ENCODE measurements at places on chromosomes 1 and 21. TPM values are rescaled to one million over a fixed set of nuclear protein-coding genes. Genes with fewer than 3 reads are reported as not detected.

DNA sequence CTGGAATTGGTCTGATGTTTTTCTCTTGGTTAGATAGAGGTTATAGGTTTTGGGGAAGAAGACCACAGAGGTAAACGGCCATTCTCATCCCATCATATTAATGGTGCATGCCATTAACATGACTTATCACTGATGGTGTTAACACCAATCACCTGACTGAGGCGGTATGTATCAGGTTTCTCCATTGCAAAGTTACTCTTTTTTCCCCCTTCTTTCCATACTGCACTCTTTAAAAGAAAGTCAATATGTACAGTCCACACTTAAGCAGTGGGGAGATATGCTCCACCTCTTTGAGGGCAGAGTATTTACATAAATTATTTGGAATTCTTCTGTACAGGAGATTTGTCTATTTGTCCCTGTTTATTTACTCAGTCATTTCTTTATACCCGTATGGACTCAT, 35.7 kb upstream of the OSBPL9 start:
- DNase-seq, result no peak

DNA sequence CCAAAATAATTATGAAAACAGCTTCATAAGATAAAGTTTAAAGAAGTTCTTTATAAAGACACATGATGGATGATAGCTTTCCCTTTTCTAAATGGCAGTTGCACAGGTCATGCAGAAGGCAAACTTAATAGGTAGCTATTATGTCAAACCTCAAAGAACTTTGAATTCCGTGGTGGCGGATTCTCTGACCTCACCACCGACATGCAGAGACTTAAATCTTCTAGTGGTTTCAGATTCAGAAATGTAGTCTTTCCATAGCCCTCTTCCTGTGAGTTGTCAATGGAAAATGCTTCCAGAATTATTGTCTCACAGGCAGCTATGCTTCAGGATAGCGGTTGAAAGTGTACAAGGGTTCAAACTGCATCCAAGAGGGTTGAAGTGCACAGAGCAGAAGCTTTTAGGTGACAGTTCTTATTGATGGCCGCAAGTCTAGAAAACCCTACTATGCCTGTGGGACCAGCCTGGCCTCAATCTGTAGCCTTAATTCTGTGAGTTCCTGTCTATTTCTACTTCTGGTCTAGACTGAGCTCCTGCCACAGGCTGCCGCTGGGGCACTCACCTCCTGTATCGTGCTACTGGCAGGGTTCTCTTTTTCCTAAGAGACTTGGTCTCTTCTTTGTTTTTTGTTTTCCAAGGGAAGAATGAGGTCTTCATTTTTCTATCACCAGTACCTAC, 117.0 kb upstream of the ERRFI1 start:
- DNase-seq, result no peak

DNA sequence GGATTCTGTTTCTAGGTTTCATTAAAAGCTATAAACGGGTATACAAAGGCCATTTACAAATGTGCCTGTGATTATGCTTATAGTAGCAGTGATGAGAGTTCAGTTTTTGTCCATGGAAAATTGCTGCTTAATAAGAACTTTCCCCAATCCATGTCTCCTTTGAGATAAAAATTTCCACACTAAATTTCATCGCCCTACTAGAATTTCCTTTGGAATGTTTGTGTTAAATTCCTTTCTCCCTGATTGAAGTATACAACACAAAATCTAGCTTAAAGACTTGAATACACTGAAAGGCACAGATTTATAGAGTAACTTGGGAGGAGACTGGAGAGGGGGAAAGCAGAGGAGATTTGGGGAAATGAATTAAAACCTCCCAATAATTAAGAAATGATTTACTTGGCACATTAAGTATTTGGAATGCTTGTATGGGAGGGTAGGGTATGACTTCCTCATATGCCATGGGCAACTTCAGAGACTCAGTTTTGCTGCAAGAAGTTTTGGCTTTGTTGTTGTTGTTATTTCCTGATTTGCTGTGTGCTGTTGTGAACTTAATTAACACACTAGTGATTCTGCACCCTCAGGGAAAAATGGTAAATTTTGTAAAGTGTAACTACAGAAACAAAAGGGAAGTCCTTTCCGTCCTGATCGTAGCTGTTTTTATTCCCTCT, 157.6 kb upstream of the LMO4 start:
- no peak for DNase-seq

DNA sequence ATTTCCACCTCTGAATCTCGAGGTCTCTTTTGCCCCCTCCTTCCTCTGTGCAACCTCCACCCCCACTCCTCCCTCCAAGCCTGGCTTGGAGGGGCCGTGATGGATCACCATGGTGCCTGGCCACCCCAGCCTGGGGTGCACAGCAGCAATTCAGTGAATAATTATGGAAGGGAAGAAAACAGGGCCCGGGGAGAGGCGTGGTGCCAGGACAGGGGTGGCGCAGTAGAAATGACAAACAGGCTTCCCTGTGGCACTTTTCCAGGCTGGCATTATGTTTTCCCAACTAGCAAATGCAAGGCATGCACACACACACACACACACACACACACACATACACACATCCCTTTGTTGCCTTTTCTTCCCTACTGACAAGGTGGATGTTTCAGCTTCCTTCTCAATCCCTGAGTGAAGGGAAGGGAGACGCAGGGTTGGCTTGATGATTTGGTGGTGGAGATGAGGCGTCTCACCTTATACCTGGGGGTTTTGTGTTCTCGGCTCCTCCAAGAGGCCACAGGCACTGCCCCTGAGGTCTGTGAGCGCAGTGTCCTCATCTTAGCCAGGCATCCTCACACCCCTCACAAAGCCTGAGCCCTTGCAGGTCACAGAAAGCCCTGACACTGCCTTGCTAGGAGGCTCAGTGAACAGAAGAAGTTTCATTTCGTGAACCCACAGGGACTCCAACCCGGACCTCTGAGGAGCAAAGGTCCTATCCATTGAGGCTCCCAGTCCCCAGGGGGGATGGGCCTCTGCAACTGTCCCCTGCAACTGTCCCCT, 215.8 kb downstream of the MATN1 start:
- DNase-seq, result no peak

Gene CD2
- not detected for total RNA-seq

Gene RGS13
- not detected for total RNA-seq

DNA sequence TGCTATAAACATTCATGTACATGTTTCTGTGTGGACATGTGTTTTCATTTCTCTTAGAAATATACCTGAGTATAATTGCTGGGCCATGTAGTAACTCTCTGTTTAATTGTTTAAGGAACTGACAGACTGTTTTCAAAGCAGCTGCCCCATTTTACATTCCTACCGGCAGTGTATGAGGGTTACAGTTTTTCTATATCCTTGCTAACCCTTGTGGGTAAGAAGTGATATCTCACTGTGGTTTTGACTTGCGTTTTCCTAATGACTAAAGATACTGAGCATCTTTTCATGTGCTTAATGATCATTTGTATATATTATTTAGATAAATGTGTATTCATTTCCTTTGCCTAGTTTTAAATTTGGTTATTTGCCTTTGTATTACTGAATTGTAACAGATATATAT, 81.7 kb downstream of the DNM3 start:
- no peak for DNase-seq

Gene TFF2
- total RNA-seq, result not detected

Gene ZNF593OS
- not detected for total RNA-seq

Gene OR2L8
- not detected for total RNA-seq

Data from heart right ventricle (tissue), 16 donors.